ENCODE measurements at places on chromosomes 5 and 9. TPM values are rescaled to one million over a fixed set of nuclear protein-coding genes. Genes with fewer than 3 reads are reported as not detected.
A peak's percentile ranks its signal among the peaks of the same experiment; 100 is the strongest.

The PCDHB8 gene
- 2.3 TPM for total RNA-seq

GRCh38 chr5:176521286-176521685 is 15.9 kb downstream of the RNF44 start:
- no peaks in the 10 kb centered on the region for H3K27me3 ChIP-seq
- H3K27ac ChIP-seq, result no peak overlapping the region
- no peaks in the 10 kb centered on the region for H3K4me1 ChIP-seq
- H3K36me3 ChIP-seq, result no peaks in the 10 kb centered on the region

DNA sequence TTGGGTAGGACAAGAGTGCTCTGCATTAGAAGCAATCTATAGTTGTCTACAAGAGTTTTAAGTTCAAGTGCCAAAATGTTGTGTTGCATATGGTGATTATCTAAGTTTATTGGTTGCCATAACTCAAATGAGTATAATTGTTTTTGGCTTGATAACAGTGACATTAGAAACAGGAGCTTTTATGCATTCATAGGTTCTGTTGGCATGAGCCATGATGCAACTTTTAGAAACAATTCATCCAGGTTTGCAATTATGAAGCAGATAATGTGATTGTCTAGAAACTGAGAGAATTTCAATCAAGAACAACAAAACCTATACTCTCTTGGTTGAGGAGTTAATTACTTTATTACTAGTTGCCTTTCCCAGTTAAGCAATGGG is 137.0 kb downstream of the PBX3 start:
- H3K36me3 ChIP-seq, result no peaks in the 10 kb centered on the region
- DNase-seq, result no peak
- H3K4me1 ChIP-seq, result peaks cover 60% of the 10 kb centered on the region

DNA sequence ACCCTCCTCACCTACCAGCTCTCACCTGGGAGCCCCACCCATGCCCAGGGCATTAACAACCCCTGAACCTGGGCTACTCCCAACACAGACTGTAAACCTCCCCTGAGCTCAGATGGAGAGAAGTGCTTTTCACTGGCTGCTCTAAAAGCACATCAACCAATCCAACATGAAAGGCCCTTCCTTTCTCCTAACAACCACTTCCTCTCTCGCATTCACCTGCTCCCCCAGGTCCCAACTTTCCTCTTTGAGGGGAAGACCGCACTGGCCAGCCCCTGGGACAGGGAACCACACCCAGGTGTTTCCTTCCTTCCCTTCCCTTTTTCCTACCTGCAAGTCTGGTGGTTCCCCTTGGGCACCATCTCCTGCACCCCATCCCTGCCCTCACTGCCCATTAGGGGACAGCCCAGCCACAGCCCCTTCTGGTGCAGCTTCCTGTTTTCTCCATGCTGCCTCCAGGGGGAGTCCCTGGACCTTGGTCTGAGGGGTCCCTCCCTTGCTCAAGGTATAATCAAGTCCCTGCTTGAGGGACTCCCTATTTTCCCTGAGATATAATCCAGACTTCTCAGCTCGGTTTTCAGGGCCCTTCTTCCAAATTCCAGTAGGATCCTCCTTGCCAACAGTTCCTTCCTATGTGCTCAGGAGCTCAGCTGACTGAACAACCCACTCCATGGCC is 30.5 kb upstream of the DAB2IP start:
- no peak for DNase-seq
- H3K27ac ChIP-seq, result no peak overlapping the region
- H3K4me1 ChIP-seq, result no peaks in the 10 kb centered on the region
- no peaks in the 10 kb centered on the region for H3K27me3 ChIP-seq

DNA sequence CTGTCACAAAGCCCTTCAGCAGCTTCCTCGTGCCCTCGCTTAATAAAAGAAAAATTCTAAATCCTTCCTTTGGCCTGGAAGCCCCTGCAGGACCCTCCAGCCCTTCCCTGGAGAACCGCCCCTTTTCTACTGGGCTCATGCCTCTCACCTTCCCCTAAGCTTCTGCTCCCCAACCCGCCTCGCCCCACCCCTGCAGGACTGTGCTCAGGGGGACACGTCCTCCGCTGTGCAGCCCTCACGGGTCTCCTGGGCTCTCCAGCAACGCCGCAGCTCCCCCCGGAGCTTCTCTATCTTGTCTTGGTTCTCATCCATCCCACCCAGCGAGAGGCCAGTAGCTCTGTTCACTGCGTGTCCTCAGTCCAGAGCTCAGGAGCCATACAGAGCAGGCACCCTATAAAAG is 65.6 kb upstream of the SARDH start:
- H3K4me1 ChIP-seq, result peaks cover 12% of the 10 kb centered on the region
- no peak overlapping the region for H3K4me3 ChIP-seq
- H3K36me3 ChIP-seq, result no peaks in the 10 kb centered on the region
- H3K27ac ChIP-seq, result peak overlapping the region; percentile 1

DNA sequence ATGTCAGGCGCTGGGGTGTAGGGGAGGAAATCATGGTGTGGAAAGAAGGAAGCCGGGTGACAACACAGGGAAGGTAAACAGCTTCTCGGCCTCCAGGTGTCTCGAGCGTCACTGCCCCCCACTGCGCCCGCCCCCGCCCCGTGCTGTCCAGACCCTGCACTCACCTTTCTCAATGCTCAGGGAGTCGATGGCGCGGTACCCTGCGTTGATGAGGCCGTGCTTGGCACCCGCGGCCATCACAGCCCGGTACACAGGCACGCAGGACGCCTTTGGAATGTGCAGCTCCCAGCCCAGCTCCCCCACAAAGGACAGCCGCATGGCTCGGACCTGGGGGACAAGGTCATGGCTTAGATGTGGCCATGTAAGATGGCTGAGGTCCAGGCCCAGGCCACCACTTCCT is 35.2 kb downstream of the DBH start:
- DNase-seq, result no peak
- no peaks in the 10 kb centered on the region for H3K36me3 ChIP-seq
- no peaks in the 10 kb centered on the region for H3K27me3 ChIP-seq
- H3K27ac ChIP-seq, result no peak overlapping the region
- H3K4me3 ChIP-seq, result no peak overlapping the region
- H3K4me1 ChIP-seq, result no peaks in the 10 kb centered on the region
